ENCODE measurements at places on chromosomes 5 and 9.
A peak's percentile ranks its signal among the peaks of the same experiment; 100 is the strongest.

DNA sequence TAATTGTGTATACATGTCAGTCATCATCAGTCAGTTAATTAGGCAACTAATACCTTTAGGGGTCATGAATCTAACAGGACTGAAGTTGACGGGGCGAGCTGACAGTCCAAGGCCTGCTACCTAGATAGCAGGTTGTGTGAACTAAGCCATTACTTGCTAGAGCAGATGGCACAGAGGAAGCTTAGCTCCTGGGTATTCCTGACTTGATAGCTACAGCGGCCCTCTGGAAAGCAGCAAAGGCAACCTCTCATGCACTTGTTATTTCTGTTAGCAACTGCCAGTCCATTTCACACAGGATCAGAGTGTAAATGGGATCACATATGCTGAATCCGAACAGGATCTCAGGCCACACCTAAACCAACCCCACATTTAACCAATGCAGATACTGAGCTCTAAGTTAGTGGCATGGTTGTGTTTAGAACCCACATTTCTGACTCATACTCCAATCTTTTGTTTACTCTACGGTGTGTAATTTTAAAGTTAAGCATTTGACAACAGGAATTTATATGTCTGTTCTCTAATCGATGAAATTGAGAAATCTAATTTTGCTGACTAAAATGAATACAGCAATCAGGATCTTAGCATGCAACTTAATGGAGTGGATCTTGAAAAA lies 521.3 kb upstream of the ZNF608 start:
- no peak for DNase-seq

DNA sequence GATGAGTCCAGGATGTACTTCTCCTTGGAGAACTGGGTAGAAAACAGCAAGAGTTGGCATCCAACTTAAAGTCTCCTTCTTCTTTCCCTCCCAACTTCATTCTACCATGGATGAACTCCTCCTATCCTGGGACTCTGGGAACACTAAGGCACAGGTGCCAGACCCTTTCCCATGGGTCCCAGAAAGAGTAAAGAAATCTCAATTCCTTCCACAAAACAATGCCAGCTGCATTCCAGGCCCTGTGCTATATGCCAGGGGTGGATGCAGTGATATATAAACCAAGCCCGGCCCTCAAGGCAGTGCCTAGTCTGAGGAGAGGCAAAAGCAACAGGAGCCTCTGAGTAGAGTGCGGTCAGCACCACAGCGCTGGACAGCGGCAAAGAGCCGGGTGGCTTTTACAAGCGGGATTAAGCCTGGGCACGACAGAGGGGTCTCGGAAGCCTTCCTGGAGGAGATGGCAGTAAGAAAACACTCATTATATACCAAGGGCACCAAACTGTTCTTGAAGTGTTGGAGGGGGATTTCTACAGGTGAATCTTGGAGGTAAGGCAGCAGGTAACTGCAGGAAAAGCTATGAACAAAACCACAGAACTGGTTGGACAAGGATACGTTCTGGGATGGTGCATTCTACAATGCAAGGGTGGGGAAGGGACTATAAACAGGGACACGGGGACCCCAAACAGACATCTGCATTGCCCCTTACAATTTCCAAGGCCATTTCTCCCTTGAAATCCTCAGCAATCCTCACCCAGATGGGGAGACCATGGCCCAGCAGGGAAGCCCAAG lies 16.4 kb upstream of the TOR2A start:
- DNase-seq = no peak

DNA sequence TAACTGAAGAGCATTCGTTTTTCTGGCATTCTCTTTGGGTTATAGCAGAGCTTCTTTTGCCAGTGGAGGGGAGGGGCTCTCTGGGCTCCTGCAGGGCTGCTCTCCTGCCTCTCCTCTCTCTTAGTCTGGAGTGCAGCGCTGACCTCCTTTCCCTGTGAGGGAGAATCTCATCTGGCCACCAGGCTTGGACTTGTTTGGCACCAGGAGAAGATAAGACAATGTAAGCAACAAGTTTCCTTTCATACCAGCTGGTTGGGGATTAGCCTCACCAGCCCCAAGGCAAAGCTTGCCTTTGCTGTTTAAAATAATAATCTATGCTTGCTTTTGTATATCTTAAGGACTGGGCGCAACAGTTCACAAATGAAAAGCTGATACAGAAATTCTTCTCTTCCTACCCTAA lies 196.4 kb downstream of the TLE4 start:
- DNase-seq = no peak

DNA sequence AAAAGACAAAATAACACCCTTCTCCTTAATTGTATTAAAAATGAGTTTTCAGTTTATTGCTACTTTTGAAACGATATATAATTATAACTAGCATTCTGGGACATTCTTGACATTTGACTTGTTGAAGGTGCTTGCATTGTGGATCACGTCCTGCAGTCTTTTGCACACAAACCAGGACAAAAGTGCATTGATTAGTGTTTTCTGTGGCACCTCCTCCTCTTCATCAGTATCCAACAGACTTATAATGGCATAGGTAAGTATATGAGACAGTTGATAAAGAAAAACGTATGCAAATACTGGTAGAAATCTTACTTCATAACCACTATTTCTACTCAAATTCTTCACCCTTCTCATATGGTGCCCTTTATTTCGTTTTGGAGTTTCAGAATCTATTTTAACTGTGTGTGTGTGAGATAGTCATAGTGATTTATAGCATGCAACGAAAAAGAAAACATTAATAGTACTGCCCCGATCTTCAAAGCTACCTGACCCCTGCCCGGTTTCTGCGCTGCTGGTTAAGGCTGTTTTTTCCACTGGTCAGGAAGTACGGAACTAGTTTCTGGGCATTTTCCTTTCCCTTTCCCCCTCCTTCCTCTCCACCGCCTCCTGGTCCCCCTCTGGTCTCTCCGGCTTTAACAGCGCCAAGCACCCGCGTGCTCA lies 639 bp upstream of the RASA1 start:
- no peak for DNase-seq

DNA sequence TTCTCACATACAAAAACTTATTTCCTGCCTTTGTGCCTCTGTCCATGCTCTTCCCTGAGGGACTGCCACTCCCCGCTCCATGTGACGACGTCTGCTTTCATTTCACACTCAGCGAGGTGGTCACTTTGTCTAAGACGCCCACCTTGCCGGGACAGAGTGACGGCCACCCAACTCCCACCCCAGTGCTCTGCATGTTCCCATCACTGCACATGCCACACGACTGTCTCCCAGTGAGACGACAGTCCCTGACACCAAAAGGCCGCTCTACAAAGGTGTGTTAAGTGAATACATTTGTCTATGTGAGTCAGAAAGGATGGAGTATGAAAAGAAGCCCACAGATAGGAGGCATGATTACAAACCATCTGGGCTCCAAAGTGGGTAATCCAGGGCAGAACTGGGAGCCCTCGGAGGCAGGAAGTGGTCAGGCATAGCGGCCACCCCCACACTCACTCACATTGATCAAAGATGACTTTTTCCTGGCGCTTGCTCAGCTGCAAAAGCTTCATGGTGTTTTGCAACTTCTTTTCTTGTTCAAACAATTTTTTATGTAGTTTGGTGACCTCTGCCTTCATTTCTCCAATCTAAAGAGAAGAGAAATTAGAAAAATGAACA lies 185.8 kb downstream of the CDK5RAP2 start:
- no peak for DNase-seq

GRCh38 chr5:164809821-164810220 lies 1304.4 kb downstream of the MAT2B start:
- DNase-seq = no peak

DNA sequence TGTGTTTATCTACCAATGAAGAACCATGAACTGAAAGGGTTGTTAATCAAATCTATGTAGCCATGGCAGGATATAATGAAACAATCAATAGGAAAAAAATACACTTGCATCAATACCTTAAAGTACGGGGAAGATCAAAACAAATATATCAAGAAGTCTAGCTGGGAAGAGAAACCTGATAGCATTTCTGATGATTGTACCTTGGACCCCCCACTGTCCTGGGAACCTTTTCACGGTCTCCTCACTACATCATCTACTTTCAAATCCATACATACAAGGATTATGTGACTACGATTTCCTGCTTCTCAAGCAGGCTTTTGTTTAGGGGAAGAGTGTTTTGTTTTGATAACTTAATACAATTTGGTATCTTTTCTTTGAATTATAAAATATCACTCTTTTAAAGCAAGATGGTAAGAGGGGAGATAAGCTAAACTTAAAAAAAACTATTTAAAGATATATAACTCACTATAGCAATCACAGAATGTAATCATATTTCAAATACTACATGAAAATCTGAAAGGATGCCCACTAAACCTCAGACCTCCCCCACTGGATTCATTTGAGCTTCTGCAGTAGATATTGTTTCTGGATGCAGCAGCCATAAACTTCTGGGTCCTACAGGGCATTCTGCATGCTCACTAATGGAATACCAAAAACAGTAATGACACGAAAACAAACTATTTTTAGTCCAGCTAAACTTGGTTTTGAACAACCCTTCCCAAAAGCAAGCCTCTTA lies 8.0 kb downstream of the EBF1 start:
- DNase-seq = no peak

DNA sequence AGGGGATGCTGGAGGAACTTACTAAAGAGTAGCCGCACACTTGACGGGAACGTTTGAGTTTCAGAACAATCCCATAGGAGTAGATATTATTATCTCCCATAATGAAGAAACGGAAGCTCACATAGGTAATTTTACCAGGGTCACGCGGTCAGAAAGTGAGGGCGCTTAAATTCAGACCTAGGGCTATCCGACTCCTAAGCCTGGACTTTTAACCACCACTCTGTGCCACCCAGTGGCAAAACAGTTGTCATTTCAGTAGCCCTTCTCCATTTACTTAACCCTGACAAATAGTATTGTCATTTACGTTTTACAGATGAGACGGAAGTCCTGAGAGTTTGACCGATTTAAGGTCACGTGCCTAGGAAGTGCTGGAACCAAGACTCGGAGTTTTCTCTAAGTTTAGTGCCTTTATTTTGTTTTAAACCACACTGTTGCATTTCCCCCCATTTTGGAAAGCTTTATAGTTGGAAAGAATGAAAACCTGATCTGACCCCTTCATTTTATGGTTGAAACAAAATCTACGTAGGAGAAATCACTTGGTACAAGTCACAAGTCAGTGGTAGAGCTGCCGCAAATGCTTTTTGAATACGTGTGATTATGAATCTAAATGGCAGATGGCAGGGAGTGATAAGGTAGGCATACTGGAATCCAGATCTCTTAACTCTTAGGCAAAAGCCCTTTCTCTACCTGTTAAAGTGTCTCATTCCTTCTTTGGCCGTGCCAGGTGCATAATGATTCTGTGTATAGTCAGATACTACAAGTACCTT lies 650 bp downstream of the MRRF start:
- peak; percentile 12 for DNase-seq

GRCh38 chr9:128091144-128091543 lies 23.1 kb downstream of the SLC25A25 start:
- DNase-seq = no peak

- no peak for DNase-seq
Observed at GRCh38 chr9:109733690-109734089, 46.3 kb upstream of the PALM2AKAP2 start.

DNA sequence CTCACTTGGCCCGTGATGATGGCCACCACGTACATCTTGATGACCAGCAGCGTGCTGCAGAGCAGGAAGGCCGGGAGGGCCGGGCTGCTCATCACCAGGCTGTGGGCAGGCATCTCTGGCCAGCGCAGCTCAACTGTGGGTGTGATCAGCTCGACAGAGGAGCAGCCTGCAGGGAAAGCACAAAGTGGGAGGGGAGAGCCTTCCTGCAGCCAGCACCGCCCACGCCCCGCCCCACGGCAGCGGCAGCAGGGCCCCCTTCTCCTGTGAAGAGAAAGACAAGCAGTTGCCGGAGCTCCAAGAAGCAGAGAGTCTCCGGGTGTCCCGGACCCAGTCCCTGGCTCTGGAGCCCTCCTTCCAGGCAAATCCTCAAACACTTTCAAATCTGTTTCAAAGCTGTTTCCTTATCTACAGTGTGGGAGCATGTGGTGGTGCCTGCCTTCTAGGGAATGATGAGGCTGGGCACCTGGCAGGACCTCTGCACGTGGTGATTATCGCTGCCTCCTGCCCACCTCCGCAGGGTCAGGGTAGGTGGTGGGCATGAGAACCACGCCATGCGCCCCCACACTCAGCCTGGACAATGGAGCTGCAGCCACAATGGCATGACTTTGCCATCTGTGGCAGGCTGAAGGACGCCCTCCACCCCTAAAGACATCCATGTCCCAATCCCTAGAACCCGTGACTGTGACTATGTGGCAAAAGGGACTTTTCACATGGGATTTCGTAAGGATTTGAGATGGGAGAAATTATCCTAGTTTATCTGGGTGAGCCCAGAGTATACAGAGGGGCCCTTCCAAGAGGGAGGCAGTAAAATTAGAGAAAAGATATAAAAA lies at the start of gene PTGES:
TSS of gene PTGES (minus strand) at position 143 of the 830 bp plus-strand sequence. CDS start at position 113, 30 bp downstream.
- DNase-seq = peak; percentile 17

GRCh38 chr9:120480707-120481106 lies 99.3 kb downstream of the CDK5RAP2 start:
- no peak for DNase-seq

DNA sequence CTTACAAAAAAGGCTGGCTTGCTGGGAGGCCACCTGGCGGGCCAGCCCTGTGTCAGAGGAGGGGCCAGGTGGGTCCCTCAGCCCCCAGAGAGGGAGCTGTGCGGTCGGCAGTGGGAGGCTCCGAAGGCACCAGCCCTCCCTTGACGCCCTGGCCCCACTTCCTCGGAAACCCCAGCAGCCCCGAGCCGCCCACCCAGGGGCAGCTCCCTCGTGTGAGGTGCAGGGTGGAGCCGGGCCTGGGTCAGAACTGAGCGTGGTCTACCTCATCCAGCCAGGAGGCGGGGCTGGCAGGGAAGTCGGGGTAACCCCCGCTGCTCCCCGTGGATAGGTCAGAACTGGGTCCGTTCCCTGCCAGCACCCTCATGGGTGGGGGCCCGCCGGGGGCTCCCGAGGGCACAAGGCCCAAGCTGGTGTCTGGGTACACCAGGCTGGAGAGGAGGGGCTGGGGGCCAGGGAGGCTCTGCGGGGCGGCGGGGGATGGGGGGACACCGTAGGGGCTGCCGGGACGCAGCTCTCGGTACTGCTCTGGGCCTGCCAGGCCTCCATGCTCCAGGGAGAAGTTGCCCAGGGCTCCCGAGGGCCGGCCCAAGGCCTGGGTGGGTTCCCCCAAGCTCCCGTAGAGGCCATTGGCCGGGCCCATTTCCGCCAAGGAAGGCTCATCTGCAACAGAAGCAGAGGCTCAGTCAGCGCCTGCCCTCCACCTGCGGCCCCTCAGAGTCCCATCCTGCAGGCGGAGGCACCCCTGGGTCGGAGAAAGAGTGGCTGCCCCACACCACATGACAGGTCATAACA lies 7.6 kb downstream of the LHX3 start:
- DNase-seq = no peak

- DNase-seq = no peak
Observed at GRCh38 chr5:181086884-181087205, 44.1 kb downstream of the OR2V1 start.

DNA sequence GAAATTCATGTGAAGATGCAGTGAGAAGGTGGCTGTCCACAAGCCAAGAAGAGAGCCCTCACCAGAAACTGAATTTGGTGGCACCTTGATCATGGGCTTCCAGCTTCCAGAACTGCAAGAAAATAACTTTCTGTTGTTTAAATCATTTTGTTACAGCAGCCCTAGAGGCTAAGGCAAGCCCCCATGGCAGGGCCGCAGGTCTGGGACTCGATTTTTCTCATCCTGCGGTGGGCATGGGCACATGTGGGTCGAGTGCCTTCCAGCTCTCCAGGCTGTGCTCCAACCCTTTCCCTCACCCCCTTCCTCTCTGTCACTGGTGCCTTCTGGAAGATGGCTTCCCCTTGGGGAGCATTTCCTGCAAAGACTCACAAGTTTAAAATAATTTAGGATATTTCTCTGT lies 40.7 kb downstream of the AHRR start:
- DNase-seq = no peak

All from activated gamma-delta T cell treated with anti-CD3 and anti-CD28 coated beads, Interleukin-2, amount 50 U/mL, for 16 hours (primary cell).